ENCODE measurements at places on chromosomes 2 and 18. TPM values are rescaled to one million over a fixed set of nuclear protein-coding genes. Genes with fewer than 3 reads are reported as not detected.

GRCh38 chr2:230046491-230046890, 22.2 kb downstream of the SLC16A14 start:
- H3K4me3 ChIP-seq = no peak overlapping the region
- no peaks in the 10 kb centered on the region for H3K27me3 ChIP-seq
- no peaks in the 10 kb centered on the region for H3K36me3 ChIP-seq
- H3K27ac ChIP-seq = no peak overlapping the region
- no peak for DNase-seq

Gene UGT1A4
- total RNA-seq = not detected

- H3K36me3 ChIP-seq = no peaks in the 10 kb centered on the region
- no peaks in the 10 kb centered on the region for H3K4me1 ChIP-seq
- no peak overlapping the region for H3K4me3 ChIP-seq
- no peak for DNase-seq
- no peaks in the 10 kb centered on the region for H3K27me3 ChIP-seq
- H3K27ac ChIP-seq = no peak overlapping the region
Observed at GRCh38 chr2:37600735-37601134, 70.7 kb downstream of the CDC42EP3 start.

- no peak overlapping the region for H3K4me3 ChIP-seq
- H3K36me3 ChIP-seq = no peaks in the 10 kb centered on the region
Observed at GRCh38 chr18:55893948-55894347, 306.0 kb upstream of the TCF4 start.

DNA sequence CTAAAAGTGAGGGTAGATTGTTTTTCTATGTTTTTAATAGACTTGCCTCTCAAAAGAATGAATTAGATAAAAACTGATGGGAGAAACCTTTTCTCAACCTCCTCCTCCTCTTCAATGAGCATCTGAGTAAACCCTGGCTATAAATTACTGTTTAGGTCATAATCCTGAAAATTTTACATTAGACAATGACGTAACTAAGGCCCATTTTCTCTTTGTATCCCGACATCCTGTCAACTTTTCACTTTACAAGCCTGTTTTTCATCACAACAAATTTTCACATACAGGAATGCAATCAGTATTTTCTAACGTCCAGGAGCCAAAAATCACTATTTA, 1.3 kb downstream of the SPIRE1 start:
- no peaks in the 10 kb centered on the region for H3K27me3 ChIP-seq
- H3K27ac ChIP-seq = no peak overlapping the region
- peaks cover 13% of the 10 kb centered on the region for H3K4me1 ChIP-seq
- DNase-seq = no peak
- no peaks in the 10 kb centered on the region for H3K36me3 ChIP-seq

Gene OTX1
- not detected for total RNA-seq

Gene UPP2
- not detected for total RNA-seq

DNA sequence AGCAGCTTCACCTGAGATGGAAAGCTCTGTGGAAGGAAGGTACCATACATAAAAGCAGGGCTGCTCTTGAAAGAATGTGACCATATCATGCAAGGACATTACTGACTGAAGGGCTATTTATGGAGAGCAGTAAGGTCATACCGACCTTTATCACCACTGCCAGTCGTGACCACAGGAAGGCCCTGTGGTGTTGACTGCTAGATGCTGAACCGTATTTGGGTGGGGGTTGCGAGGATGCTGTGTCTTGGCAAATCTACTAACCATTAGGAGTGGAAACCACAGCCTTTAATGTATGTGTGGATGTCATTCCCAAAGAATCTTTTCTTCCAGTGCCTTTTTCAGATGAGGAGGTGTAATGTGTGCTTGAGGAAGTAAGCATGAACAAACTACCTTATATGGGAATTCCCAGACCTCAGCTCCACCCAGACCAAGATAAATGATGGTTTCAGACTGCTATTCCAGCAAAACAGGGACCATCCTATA, 60.8 kb downstream of the LIMS1 start:
- no peak for DNase-seq
- no peak overlapping the region for H3K27ac ChIP-seq
- H3K36me3 ChIP-seq = no peaks in the 10 kb centered on the region
- peaks cover 22% of the 10 kb centered on the region for H3K4me1 ChIP-seq
- no peaks in the 10 kb centered on the region for H3K27me3 ChIP-seq
- H3K4me3 ChIP-seq = no peak overlapping the region

DNA sequence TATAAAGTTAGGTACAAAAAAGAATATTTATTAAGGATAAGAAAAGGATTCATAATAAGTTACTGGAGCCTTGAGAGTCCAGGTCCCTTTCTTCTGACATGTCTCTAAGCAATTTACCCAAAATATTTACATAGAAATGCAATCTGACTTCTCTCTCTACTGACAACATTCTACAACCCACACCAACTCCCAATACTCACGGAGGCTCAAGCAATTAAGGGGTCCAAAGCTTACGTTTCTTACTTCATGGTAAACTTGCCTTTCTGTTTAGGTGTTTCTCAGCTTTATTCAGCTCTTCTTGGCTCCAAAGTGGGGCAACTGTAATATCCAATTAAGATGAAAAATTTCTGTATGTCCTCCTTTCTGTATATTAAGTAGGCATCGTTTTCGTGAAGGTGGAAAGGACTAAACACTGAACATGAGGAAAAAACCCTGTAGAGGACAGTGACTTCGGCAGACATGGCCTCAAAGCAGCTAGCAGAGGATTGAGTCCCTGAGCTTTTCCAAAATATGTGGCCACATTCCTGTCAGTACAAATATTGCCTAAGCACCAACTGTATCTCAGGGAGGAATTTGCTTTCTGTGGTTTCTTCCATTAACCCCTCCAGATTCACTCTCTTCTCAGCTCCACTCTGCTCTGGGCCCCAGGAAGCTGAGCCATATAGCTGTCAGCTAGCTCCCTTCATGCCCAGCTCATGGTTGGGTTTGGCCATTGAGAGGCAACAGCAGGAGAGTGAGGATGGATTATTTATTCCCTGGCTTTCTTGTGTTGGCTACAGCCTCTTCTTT, 67.9 kb upstream of the GLS start:
- H3K27ac ChIP-seq = no peak overlapping the region
- H3K27me3 ChIP-seq = no peaks in the 10 kb centered on the region
- peaks cover 17% of the 10 kb centered on the region for H3K4me1 ChIP-seq
- no peak for DNase-seq

DNA sequence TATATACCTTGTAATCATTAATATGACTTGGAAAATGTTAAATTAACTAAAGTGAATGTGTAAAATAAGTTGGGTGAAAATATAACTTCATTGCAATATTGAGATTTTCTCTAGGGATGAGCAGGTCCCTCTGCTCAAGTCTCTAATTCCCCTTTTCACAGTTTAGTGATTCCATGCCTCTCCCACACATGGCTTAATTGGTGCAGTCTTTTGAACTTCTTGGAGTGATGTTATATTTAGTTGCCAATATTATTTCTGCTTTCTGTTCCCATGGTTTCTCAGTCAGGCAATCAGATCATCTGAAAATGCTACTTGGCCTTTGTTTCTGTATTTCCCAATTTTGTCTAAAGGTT, 233.7 kb upstream of the SPOPL start:
- H3K4me1 ChIP-seq = peaks cover 5% of the 10 kb centered on the region
- H3K36me3 ChIP-seq = no peaks in the 10 kb centered on the region
- no peak overlapping the region for H3K27ac ChIP-seq

- no peaks in the 10 kb centered on the region for H3K36me3 ChIP-seq
- H3K4me1 ChIP-seq = no peaks in the 10 kb centered on the region
- no peaks in the 10 kb centered on the region for H3K27me3 ChIP-seq
- H3K27ac ChIP-seq = no peak overlapping the region
Observed at GRCh38 chr2:1697601-1698000, 46.7 kb downstream of the PXDN start.

GRCh38 chr18:41973983-41974382, 18.9 kb downstream of the PIK3C3 start:
- no peak for DNase-seq
- H3K4me3 ChIP-seq = no peak overlapping the region
- no peaks in the 10 kb centered on the region for H3K27me3 ChIP-seq
- no peak overlapping the region for H3K27ac ChIP-seq
- H3K36me3 ChIP-seq = peaks cover 6% of the 10 kb centered on the region
- H3K4me1 ChIP-seq = no peaks in the 10 kb centered on the region

GRCh38 chr2:58971511-58972360, 730.6 kb upstream of the FANCL start:
- H3K4me1 ChIP-seq = no peaks in the 10 kb centered on the region
- no peak overlapping the region for H3K27ac ChIP-seq

Gene NR4A2
- 5.9 TPM for total RNA-seq

GRCh38 chr2:22904126-22904684, 480.8 kb upstream of the KLHL29 start:
- H3K4me3 ChIP-seq = no peak overlapping the region
- no peaks in the 10 kb centered on the region for H3K36me3 ChIP-seq
- DNase-seq = peak; percentile 40
- no peaks in the 10 kb centered on the region for H3K4me1 ChIP-seq
- no peaks in the 10 kb centered on the region for H3K27me3 ChIP-seq

- no peak overlapping the region for H3K4me3 ChIP-seq
- no peaks in the 10 kb centered on the region for H3K4me1 ChIP-seq
- H3K27ac ChIP-seq = no peak overlapping the region
- no peak for DNase-seq
Observed at GRCh38 chr2:1683297-1683696, 61.0 kb downstream of the PXDN start.

DNA sequence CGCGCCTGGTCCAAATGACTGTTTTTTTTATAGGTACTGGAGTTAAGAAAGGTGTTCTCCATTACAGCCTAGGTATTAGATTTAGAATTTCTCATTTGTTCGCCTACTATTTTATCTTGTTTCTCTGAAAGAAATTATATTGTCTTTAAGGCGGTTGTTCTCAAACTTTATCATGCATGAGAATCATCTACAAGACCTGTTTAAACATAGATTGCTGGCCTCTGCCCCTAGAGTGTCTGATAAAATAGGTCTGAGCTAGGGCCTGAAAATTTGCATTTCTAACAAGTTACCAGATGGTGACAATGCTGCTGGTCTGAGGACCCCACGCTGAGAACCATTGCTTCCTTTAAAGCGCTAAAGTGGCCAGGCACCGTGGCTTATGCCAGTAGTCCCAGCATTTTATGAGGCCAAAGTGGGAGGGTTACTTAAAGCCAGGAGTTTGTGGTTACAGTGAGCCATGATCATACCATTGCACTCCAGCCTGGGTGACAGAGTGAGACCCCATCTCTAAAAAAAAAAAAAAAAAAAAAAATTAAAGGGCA, 34.0 kb upstream of the RNF138 start:
- H3K36me3 ChIP-seq = no peaks in the 10 kb centered on the region
- DNase-seq = no peak
- no peak overlapping the region for H3K4me3 ChIP-seq

DNA sequence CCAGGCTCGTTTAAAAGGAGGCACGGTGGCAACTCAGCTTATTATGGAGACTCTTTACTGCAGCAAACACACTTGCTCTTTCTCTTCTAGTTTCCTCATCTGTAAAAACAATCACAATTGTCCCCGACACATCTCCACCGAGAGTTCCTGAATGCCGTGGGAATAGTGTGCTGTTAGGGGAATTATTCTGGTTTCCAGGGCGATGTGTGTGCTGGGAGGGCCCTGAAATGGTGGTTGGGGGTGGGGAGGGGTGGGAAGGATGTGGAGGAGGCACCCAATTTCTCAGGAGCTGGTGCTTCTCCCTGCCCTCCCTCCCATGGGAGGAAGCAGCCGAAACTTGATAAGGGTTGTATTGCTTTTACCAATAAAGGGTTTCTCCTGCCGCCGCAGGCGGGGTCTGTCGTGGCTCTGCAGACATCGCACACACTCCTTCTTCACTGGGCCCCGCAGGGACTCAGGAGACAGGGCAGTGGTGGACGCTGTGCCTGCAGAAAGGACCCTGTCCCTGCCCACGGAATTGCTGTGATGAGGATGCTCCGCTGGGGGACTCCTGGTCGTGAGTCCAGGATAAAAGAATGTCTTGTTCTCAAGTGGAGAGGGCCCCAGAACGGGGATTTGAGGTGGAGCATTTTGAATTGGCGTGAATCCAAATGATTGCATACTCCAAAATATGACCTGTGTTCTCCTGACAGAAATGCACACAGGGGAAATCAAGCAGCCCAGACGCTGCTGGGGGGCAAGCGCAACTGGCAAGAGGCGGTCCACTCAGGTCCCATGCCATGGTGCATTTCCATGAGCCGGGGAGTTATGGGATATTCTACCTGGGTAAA, 119.2 kb downstream of the ACKR3 start:
- H3K4me3 ChIP-seq = no peak overlapping the region
- no peaks in the 10 kb centered on the region for H3K4me1 ChIP-seq
- no peak for DNase-seq
- H3K36me3 ChIP-seq = no peaks in the 10 kb centered on the region

Gene ATP8B1
- total RNA-seq = 41.5 TPM

GRCh38 chr2:107809835-107810234, 16.9 kb upstream of the RGPD4 start:
- H3K4me3 ChIP-seq = no peak overlapping the region
- no peak overlapping the region for H3K27ac ChIP-seq
- DNase-seq = no peak
- H3K4me1 ChIP-seq = peaks cover 4% of the 10 kb centered on the region
- no peaks in the 10 kb centered on the region for H3K36me3 ChIP-seq
- no peaks in the 10 kb centered on the region for H3K27me3 ChIP-seq

GRCh38 chr2:204452464-204453023, 92.7 kb upstream of the PARD3B start:
- H3K4me1 ChIP-seq = peaks cover 6% of the 10 kb centered on the region

- no peaks in the 10 kb centered on the region for H3K36me3 ChIP-seq
- H3K4me3 ChIP-seq = peak overlapping the region; percentile 61
- DNase-seq = peak; percentile 90
- peak overlapping the region; percentile 100 for H3K27ac ChIP-seq
- peaks cover 55% of the 10 kb centered on the region for H3K4me1 ChIP-seq
Observed at GRCh38 chr2:164840458-164840929, 1.1 kb downstream of the COBLL1 start.

DNA sequence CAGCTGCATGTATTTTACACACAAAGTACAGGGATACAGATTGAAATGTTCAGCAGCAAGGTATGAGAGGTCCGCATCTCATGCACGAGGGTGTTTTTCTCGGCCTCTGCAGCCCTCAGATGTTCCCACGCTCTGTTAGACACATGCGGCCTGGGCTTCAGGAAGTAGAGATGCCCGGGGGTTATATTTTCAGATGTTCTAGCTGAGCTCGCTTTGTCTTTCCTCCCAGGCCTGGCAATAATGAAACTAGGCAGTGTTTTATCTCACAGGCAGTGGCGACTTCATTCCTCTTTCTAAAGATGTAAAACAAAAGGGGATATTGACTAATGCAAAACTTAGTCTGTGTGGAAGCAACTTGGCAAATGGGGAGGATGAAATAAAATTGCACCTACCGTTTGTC, 190.7 kb downstream of the GBX2 start:
- H3K4me1 ChIP-seq = no peaks in the 10 kb centered on the region
- no peak for DNase-seq
- no peak overlapping the region for H3K27ac ChIP-seq

- H3K27ac ChIP-seq = peak overlapping the region; percentile 95
- peak; percentile 60 for DNase-seq
- H3K4me1 ChIP-seq = peaks cover 20% of the 10 kb centered on the region
- H3K27me3 ChIP-seq = no peaks in the 10 kb centered on the region
- no peaks in the 10 kb centered on the region for H3K36me3 ChIP-seq
- peak overlapping the region; percentile 54 for H3K4me3 ChIP-seq
Observed at GRCh38 chr18:22167471-22168241, 1.7 kb upstream of the GATA6 start.

Gene TXNL4A
- 13.5 TPM for total RNA-seq

GRCh38 chr2:105315314-105315713, 14.2 kb downstream of the TGFBRAP1 start:
- DNase-seq = no peak
- H3K27me3 ChIP-seq = no peaks in the 10 kb centered on the region
- peaks cover 16% of the 10 kb centered on the region for H3K4me1 ChIP-seq
- no peak overlapping the region for H3K4me3 ChIP-seq
